AG10803 (cell line): ENCODE measurements at places on chromosomes 5 and 9.

- no peak for DNase-seq
These were observed 34.5 kb downstream of the CREBRF start for GRCh38 chr5:173090639-173091038.

- DNase-seq: no peak
These were observed 499.7 kb downstream of the PDE4D start for GRCh38 chr5:59393585-59394420.

DNA sequence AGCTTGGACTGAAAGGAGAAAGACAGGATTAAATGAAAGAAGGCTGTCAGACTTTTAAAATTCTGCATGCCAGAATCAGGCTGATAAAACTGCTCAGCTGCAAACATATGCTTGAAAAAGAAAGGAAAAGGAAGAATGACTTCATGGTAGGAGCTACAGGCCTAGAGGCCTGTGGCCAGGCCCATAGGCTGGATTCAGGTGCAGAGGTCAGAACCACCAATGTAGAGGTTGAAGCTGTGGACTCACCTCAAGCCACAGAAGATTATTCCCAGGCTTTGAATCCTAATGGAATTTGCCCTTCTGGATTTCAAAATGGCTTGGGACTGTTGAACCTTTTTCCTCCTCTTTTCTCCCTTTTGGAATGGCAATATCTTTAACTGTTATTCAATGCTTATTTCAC lies 47.7 kb downstream of the TMEM38B start:
- no peak for DNase-seq

DNA sequence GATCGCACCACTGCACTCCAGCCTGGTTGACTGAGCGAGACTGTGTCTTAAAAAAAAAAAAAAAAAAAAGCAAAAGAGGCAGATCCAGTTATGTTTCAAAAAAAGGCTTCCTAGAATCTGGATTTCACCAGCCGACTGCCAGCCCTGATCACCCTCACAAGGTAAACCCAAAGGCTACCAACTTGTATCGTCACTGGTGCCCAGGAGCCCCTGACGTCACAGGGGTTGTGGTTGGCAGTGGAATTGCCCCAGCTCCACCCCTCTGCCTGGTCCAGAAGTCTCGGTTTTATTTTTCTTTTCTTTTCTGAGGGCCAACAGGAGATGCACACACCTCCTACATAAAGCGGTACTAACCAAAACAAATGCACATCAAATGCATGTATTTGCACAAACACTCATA lies 6.0 kb upstream of the LMX1B start:
- DNase-seq: no peak

- DNase-seq: no peak
These were observed 12.5 kb downstream of the SMARCA2 start for GRCh38 chr9:2027543-2028160.

DNA sequence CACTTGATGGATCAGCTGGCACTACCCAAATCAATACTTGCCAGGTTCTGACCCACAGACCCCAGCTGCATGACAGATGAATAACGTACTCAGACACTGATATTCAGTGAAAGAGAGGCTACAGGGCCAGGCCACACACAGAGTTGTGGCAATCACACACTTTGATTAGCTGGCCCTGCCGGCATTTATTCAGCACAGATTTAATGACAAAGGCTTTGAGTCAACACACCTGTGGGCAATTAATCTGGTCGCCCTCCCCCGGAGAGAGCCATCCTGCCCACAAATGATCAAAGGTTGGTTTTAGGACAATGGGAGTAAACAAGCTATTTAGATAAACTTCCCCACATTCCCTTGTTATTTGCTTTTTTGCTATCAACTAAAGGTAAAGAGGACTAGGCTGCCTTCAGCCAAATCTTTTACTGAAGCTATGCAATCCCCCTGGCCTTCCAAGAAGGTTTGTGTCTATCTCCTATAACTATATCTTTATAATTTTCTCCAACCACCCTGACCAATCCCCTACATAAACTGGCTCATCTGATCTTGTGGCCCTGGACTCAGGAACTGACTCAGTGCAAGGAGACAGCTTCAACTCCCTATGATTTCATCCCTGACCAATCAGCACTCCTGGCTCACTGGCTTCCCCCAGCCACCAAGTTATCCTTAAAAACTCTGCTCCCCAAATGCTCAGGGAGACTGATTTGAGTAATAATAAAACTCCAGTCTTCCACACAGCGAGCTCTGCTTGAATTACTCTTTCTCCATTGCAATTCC lies 12.7 kb upstream of the TRIM32 start:
- DNase-seq: no peak

DNA sequence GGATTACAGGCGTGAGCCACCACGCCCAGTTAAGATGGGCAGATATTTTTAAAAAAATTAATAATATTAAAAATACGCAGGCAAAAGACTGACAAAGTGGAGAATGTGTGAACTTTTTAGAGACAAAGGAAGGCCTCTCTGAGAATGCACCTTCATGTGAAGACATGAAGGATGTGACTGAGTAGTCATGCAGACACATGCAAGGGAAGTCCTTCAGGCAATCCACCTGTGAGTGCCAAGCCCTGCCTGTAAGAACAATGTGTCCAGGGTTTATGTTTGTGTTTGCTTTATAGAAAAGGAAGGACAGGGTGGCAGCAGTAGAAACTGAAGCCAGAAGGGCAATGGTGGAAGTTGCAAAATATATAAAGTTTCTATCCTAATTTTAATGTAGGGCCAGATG lies 169.2 kb downstream of the EDIL3 start:
- no peak for DNase-seq

DNA sequence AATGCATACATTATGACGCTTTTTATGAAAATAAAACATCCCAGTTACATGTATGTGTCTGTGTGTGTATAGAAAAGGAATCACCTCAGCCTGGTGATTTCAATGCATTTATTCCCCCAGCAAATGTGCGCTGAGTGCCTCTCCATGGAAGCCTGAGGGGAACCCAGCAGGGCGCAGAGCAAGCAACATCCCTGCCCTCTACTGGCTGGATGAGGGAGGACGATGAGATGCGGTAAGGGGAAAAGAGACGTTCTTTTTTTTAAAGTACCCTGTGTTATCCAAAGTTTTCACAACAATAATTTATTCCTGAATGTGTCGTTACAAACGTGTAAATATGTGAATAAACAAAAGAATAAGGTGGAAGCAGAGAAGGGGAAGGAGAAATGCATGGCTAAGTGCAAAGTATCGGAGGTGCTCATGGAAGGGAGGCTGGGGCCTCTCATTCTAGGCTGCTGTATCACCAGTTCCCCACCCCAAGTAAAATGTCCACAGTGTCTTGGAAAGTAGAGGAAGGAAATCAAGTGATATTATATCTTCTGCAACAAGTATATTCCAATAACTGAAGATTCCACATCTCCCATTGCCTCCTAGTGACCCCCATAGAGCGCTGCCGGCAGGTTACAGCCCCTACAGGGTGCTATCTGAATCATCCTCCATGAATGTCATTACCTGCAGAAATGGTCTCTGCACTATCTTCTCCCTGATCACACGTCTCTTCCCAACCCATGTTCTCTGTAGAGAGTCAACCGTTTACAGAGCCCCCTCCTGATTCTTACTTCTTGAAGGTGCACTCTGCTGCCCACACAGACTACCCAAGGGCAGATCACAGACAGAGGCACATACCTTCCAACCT lies 13.0 kb upstream of the ABLIM3 start:
- DNase-seq: no peak

GRCh38 chr5:135382106-135382790 lies 16.8 kb downstream of the MACROH2A1 start:
- no peak for DNase-seq

GRCh38 chr5:66039296-66039695 lies 104.8 kb upstream of the SREK1 start:
- DNase-seq: no peak
